T-helper 17 cell (primary cell): ENCODE measurements at places on chromosomes 13 and 19. TPM values are rescaled to one million over a fixed set of nuclear protein-coding genes. Genes with fewer than 3 reads are reported as not detected.

IGFL2 gene
- total RNA-seq: not detected

DNA sequence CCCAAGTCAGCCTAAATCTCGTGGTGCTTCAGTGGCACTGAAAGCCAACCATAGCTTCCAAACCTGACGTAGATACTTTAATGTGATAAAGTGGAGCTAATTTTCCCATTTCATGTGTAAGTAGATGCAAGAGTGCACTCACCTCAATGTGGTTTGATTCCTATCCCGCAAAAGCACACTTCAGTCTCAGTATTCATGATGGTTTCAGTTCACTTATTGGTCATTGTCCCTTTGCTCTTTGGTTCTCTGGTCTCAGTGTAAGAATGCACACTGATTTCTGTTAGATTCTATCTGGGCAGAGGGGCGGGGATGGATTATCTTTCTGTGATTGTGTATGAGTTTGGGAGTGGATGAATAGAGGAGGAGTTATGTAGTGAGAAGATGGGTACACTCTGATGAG lies 340.6 kb downstream of the KCNRG start:
- H3K4me3 ChIP-seq: peak overlapping the region; percentile 79
- H3K27me3 ChIP-seq: no peaks in the 10 kb centered on the region
- H3K36me3 ChIP-seq: no peaks in the 10 kb centered on the region
- no peak for DNase-seq
- H3K4me1 ChIP-seq: peaks cover 43% of the 10 kb centered on the region

DNA sequence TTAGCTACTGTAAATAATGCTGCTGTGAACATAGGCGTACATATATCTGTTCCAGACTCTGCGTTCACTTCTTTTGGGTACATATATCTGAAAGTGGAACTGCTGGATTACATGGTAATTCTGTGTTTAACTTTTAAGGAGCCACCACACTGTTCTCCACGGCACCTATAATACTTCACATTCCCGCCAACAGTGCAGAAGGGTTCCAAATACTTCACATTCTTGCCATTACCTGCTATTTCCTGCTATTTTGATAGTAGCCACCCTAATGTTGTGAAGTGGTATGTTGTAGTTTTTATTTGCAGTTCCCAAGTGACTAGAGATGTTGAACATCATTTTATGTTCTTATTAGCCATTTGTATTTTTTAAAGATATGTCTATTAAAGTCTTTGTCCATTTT lies 377.4 kb upstream of the SLC10A2 start:
- no peak for DNase-seq
- H3K27me3 ChIP-seq: no peaks in the 10 kb centered on the region
- H3K36me3 ChIP-seq: no peaks in the 10 kb centered on the region

DNA sequence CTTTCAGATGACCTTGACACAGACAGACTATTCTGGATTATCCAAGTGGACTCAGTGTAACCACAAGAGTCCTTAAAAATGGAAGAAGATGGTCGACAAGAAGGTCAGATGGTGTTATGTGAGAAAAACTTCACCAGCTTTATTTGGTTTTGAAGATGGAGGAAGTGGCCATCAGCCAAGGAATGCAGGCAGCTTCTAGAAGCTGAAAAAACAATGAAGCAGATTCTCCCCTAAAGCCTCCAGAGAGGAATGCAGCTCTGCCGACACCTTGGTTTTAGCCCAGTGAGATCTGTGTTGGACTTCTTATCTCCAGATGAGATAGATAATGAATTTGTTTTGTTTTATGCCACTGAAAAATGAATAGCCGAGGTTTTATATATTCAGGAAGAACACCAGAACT lies 501.5 kb downstream of the DCT start:
- H3K36me3 ChIP-seq: no peaks in the 10 kb centered on the region
- H3K27me3 ChIP-seq: peaks cover 34% of the 10 kb centered on the region
- no peak overlapping the region for H3K27ac ChIP-seq
- DNase-seq: no peak
